Foreskin fibroblast (primary cell): ENCODE measurements at places on chromosomes 3 and 15.

DNA sequence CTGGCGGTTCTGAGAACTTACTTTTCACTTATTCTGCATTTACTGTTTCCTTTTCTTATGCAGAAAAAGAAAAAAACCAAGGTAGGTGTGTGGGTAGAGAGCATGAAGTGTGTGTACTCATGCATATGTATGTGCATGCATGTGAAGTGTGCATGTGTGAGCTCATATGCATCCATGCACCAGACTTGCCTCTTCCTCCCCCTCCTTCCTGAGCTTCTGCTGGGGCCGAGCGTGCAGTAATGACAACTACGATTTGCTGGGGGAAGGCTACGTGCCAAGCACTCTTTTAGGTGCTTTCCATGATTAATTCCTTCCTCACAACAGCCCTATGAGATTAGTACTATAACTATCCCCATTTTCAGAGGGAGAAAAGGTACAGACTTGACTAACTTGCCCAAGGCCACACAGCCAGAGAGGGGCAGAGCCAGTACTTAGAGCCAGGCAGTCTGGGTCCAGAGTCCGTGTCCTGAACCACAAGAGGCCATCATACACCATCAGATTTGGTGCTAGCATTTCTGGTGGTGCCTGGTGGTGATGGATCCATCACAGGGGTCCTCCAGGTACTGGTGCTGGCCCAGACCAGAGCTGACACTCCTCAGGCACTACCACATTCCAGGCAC is 46.7 kb downstream of the CAPN3 start:
- no peak for DNase-seq

DNA sequence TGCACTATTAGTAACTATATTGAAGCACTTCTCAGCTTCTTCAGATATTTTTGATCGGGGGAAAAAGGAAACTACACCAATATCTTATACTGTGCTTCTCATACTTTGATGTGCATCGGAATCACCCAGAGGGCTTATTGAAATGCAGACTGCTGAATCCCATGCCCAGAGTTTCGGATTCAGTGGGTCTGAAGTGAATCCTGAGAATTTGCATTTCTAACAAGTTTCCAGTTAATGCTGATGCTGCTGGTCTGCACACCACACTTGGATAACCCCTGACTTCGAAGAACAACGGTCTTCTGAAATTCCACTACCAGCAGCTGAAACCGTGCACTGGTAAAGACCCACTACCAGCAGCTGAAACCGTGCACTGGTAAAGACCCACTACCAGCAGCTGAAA is 243.9 kb downstream of the NTRK3 start:
- DNase-seq: no peak

- DNase-seq: no peak
Measured at GRCh38 chr3:24225385-24225950, 269.2 kb downstream of the THRB start.

DNA sequence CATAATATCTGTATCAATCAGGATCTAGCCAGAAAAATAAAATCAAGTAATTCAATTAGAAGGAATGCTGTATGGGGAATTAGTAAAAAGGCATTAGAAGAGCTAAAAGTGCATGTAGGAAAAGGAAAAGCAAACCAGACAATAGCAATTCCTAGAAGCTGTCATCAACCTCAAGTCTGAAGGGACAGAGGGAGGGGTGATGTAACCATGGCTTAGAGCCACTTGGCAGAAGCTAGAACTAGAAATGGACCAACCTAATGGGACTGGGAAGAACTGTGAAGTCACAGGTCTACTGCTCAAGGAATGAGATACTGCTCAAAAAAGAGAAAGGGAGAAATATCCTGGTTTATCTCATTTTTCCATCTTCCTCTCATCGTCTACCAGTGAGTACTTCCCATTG is 590.7 kb upstream of the SGO1 start:
- DNase-seq: no peak

DNA sequence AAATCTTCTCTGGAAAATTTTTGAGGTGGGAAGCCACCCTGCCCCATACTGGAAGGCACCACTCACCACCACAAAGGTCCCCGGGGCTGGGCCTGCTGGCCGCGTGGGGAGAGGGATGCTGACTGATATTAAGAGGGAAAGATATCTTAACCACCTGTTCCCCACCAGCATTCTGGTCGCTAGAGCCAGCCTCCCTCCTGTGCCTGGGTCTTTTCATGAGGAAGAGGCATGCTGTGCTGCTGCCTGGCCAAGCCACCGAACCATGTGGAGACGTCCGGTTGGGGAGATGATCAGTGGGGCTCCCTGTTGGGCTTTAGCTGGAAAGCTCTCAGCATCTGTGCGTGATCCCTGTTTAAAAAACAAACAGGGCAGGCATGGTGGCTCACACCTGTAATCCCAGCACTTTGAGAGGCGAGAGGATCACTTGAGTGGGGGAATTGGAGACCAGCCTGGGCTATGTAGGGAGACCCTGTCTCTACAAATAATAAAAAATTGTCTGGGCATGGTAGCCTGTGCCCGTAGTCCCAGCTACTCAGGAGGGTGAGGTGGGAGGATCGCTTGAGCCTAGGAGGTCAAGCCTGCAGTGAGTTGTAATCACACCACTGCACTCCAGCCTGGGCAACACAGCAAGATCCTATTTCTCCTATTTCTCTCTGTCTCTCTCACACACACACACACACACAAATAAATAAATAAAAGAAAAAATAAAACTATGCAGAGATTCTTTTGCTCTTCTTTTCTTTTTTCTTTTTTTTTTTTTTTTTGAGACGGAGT is 1.0 kb downstream of the KLHL18 start:
- DNase-seq: no peak

- DNase-seq: no peak
Measured at GRCh38 chr15:100947760-100948429, 28.7 kb downstream of the LRRK1 start.

- no peak for DNase-seq
Measured at GRCh38 chr3:13846716-13847570, 32.9 kb downstream of the WNT7A start.

DNA sequence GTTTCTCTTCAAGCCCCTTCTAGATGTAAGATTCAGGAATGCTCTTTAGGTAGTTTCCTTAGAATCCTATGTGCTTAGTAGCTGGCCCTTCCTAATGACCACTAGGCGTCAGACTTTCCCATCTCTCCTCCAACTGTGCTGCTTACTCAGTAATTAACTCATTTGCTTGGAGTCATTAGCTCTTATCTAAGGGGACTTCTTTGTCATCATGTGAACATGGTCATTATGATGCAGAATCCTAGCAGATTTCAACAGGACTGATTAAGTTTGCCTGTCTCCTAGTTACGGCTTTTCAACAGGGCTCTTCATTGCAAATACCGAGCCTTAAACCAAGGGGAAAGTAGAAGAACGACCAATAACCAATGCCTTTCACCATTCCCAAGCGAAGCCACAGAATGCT is 46.4 kb downstream of the GJD2 start:
- peak; percentile 76 for DNase-seq

GRCh38 chr3:108406063-108406660 is 104.2 kb downstream of the MYH15 start:
- peak; percentile 66 for DNase-seq

- DNase-seq: no peak
Measured at GRCh38 chr15:52379395-52380106, 83.9 kb upstream of the MYO5C start.
